ENCODE measurements at places on chromosomes 1 and 21.
A peak's percentile ranks its signal among the peaks of the same experiment; 100 is the strongest.

GRCh38 chr1:19645411-19646251 is 1.5 kb downstream of the NBL1 start:
- no peak for DNase-seq

- no peak for DNase-seq
Measured at GRCh38 chr21:33364830-33365229, 38.4 kb upstream of the IFNGR2 start.

- DNase-seq: no peak
Measured at GRCh38 chr21:16308269-16308668, 578.5 kb downstream of the USP25 start.

GRCh38 chr1:234602334-234603220 is 7.4 kb downstream of the IRF2BP2 start:
- DNase-seq: no peak

- peak; percentile 40 for DNase-seq
Measured at GRCh38 chr1:46735708-46736324, 16.9 kb upstream of the EFCAB14 start.

DNA sequence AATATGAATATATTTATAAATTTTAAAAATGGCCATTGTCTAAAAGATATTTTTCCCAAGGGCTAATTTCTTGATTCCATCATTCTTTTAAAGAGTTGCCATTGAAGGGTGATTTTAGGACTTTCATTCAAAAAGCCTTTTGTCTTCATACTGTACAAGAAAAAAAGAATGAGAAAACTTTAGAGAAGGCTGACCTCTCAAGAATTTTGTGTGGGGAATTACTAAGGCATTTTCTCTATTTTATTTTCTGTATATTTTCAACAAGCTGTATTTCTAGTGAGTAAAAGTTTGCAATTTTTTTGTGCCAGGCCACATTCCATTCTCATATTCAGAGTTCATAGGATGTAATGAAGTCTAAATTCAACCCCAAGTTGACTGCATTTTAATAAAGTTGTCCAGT is 49.3 kb downstream of the IVNS1ABP start:
- no peak for DNase-seq

GRCh38 chr1:23825762-23826522 is 713 bp upstream of the HMGCL start:
- no peak for DNase-seq

DNA sequence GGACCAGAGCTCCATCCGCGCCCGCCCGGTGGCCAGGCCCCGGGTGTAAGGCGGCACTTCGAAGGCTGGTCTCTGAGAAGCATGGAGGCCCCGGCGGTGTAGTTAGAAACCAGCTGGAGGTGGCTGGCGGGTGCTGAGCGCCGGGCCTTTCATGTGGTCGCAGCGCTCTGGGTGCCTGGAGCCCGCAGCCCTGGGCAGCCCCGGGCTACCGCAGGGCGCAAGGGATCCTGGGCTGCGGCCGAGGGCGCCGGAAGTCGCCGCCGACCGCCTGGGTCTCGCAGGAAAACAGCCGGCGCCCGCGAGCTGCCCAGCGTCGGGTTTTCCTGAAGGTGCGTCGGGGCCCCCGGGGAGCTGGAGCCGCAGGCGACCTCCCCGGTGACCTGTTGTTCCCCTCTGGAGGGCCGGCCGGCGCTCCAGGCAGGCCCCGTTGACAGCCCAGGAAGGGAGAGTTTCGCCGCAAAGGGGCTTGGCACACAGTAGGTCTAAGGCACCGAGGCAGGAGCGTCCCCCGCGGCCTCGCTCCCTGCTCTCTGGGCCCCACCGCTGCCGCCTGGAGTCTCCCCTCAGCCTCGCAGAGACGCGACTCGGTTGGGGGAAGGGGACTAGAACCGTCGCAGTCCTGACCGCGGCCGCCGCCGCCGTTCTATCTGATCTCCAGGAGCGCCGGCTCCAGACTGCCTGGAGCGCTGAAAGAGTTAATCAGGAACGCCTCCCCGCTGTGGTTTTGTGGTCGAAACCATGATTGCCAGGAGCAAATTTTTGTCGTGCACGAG is 2.7 kb downstream of the GRHL3 start:
- peak; percentile 64 for DNase-seq

Data from H54 (cell line).